Left renal pelvis (tissue), 4 donors: ENCODE measurements at places on chromosomes 4 and X.
A peak's percentile ranks its signal among the peaks of the same experiment; 100 is the strongest.

- DNase-seq, result no peak
Observed at GRCh38 chr4:90317785-90318184, 190.6 kb downstream of the CCSER1 start.

GRCh38 chr4:142440093-142440492 is 406.0 kb downstream of the INPP4B start:
- DNase-seq, result no peak

DNA sequence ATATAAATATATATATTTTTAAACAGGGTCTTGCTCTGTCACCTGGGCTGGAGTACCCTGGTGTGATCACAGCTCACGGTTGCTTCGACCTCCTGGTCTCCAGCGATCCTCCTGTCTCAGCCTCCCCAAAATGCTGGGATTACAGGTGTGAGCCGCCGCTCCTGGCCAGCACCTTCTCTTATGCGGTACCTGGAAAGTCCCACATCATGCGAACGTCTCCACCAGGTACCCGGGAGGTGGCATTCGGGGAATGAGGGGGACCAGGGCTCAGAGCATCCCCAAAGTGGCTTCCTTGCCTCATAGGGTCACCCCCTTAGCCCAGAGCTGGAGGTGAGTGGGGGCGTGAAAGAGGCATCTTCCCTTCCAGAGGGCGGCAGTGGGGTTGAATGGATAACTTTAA is 84.0 kb upstream of the PPP2R3B start:
- DNase-seq, result no peak

GRCh38 chr4:84583876-84584380 is 1.0 kb downstream of the CDS1 start:
- no peak for DNase-seq

- DNase-seq, result no peak
Observed at GRCh38 chrX:151019856-151020255, 36.7 kb downstream of the HMGB3 start.

DNA sequence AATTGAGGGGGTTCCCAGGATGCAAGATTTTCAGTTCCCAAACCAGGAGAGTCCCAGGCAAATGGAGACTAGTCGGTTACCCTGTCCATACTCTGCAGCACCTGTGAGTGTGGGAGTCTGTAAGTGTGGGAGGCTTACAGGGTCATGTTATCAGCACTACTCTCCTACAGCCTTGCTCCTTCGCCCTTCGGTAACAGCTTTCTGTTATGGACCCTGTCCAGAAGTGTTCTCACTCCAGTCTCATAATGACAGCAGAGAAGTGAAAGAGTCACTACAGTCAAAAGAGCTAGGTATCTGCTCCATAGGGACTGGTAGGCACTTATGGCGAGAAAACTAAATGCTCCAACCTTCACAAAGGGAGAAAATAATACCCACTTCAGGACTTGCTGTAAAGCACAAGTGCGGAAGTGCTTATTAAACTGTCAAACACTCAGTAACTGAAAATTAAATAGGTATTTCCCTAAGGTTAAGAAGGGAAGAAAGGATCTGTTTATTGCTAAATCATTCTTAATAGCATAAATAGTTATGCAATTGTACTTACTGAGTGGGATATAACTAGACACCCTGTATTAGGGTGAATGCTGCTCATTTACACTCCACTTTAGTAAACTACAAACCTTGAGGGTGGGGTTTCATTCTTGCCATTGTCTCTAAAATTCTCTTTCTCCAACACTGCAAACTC is 2.7 kb upstream of the ADH7 start:
- no peak for DNase-seq

GRCh38 chr4:39227906-39228305 is 45.6 kb downstream of the WDR19 start:
- DNase-seq, result no peak

- no peak for DNase-seq
Observed at GRCh38 chr4:87101543-87102199, 118.7 kb downstream of the KLHL8 start.

DNA sequence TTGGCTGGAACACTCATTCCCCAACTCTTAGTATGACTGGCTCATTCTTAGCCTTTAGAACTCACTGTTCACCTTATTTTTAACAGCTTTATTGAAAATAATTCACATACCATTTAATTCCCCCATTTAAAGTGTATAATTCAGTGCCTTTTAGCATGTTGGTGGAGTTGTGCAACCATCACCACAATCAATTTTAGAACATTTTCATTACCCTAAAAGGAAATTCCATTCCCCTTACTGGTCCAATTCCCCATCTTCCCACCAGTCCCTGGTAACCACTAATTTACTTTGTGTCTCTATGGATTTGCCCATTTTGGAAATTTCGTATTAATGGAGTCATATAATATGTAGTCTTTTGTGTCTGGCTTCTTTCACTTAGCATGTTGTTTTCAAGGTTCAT is 19.7 kb downstream of the NHSL2 start:
- no peak for DNase-seq

DNA sequence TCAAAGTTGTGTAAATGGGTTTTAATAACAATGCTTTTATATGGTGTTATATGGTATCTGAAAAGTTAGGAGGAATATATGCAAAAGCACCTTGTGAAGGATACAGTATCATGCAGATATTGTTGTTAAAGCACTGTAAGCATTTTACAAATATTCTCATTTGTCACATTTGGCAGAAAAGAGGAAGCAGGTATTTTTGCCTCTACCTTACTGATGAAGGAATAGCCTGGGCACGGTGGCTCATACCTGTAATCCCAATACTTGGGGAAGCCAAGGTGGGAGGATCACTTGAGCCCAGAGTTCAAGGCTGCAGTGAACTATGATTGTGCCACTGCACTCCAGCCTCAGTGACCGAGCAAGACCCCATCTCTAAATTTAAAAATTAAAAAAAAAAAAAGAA is 12.2 kb upstream of the GDPD2 start:
- no peak for DNase-seq

GRCh38 chrX:70013466-70014381 is 36.0 kb downstream of the AWAT2 start:
- DNase-seq, result no peak

GRCh38 chr4:53050361-53050774 is 188.3 kb downstream of the RASL11B start:
- no peak for DNase-seq

DNA sequence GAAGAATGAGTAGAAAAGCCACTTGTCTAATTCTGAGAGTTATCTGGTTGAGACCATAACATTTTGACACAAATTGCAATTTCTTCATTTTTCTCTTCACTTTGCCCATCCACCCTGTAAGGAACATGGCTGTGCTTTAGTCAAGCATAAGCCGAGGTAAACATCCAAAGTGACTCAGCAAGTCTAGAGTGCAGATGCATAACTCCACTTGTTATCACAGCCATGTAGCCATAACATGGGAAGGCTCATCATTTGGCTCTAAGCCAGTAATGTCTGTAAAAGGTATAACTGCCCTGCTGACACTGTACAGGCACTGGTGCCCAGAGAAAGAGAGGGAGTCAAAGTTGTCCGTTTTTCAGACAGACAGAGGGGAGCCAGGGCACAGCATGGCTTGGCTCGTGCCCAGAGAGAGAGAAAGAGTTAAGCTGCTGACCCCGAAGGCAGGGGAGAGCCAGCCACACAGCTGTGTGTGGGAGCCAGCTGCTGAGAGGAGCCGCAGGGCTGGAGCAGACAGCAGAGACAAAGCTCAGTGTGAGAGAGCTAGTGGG is 76.9 kb upstream of the EXOC1L start:
- DNase-seq, result no peak

GRCh38 chr4:99323756-99324155 is 2.6 kb upstream of the ADH1B start:
- no peak for DNase-seq

GRCh38 chrX:72079607-72080006 is 52.1 kb downstream of the RTL5 start:
- DNase-seq, result no peak

DNA sequence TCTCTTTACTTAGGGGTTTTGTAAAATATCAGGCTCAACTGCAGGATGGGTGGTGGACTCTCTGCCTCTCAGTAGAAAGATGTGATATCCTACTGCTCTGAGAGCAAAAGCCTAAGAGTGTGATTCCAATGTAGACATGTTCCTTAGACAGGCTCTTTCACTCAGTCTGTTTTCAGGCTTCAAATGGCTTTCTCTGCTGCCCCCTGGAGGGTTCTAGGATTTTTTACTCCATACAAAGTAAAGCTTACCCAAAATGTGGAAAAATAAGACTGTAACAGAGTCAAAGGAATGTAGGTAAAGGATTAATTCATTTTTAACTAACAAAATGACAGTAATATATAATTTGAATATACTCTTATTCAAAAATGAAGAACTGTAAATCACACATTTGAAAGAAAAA is 32.1 kb downstream of the ZGRF1 start:
- DNase-seq, result peak; percentile 25

DNA sequence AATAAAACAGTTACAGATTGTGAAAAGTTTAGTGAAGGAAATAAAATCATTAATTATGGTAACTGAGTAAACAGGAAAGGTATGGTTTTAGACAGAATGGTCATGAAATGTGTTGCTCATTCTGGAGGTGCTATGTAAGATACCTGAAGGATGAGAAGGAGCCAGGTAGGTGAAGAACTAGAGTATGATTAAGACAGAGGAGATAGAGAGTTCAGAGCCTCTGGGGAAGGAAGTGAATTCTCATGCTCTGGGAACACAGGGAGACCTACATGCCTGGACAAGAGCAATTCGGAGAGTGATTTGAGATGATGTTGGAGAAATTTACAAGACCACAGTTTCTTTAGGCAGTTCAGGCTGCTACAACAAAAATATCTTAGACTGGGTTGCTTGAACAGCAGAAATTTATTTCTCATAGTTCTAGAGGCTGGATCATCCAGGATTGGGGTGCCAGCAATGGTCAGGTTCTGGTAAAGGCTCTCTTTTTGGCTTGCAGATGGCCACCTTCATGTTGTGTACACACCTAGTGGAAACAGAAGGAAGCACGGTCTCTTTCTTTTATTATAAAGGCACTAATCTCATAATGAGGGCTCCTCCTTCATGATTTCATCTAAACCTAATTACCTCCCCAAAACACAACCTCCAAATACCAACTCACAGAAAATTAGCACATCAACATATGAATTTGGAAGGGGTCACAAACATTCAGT is 1416.1 kb downstream of the PCDH7 start:
- no peak for DNase-seq

GRCh38 chrX:23435108-23435507 is 100.5 kb downstream of the PTCHD1 start:
- no peak for DNase-seq

DNA sequence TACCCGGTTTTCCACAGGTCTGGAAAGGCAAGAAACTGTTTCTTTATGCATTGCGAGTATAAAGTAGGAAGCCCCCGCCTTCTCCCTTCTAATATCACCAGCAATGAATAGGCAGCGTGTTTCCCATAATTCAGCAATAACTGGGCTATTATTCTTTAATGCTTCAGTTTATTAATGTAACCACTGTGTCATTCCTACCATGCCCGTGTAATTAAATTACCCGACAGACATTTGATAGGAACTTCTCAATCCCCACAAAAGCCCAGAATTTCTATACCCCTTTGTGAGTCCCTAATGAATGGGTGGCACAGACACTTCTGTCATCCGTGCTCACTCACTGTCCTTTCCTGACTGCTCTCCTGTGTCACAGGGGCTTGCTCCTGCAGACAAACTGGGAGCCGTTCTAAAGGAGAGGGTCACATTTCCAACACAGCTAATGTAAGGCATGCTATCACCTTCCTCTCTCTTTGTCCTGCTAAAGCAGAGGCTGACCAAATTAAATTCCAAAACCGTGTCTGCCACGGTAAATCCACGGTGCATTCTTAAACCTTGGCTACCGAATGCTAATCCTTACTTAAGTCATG is 108.5 kb upstream of the MID1 start:
- DNase-seq, result no peak

- no peak for DNase-seq
Observed at GRCh38 chr4:40722576-40723161, 27.1 kb upstream of the NSUN7 start.
